Activated naive CD8-positive, alpha-beta T cell treated with anti-CD3 and anti-CD28 coated beads for 36 hours (primary cell): ENCODE measurements at places on chromosomes 12 and 14. TPM values are rescaled to one million over a fixed set of nuclear protein-coding genes. Genes with fewer than 3 reads are reported as not detected.

GRCh38 chr12:31590642-31591379 is at the start of gene DENND5B:
Gene DENND5B (minus strand): TSS chr12:31591136. CDS start chr12:31590832, 304 bp downstream.
- H3K27me3 ChIP-seq, result peaks cover 58% of the 10 kb centered on the region
- peak within 1 kb of the TSS; percentile 77 for H3K4me3 ChIP-seq
- peaks cover 5% of the 10 kb centered on the region for H3K36me3 ChIP-seq
- DNase-seq, result peak; percentile 40

DNA sequence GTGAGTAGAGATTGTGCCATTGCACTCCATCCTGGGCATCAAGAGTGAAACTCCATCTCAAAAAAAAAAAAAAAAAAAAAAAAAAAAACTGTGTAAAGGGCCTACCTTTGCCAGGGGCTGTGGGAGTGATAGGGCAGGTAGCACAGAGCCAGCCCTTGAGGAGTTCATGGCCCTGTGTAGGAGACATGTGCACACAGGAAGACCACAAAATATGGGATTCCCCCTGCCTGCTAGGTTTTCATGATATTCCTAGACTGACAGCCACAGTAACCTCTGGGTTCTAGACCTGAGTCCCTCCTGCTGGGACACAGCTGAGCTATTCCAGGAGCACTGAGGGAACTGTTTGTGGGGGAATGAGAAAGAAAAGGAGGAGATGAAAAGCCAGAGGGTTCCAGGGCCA is 8.3 kb upstream of the SPTSSA start:
- no peaks in the 10 kb centered on the region for H3K27me3 ChIP-seq
- no peak for DNase-seq
- H3K27ac ChIP-seq, result no peak overlapping the region

DNA sequence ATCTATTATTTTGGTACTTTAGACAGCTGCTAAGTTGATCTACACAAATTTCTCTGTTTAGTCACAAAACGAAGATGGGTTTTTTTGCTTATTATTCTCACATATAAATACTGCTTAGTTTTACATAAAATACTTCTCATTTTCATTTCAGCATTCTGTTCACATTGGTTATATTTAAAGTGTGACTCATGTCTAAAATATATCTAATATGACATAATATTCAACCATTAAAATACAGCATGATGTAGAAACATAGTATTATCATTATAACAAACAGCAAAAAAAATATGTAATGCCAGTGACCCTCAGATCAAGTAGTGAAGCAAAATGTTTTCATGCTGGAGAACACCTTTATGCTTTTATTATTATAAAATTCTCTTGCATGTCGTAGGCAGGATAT is 63.7 kb downstream of the SH2B3 start:
- no peak overlapping the region for H3K27ac ChIP-seq
- H3K4me1 ChIP-seq, result peaks cover 6% of the 10 kb centered on the region
- no peaks in the 10 kb centered on the region for H3K27me3 ChIP-seq
- H3K4me3 ChIP-seq, result no peak overlapping the region

GRCh38 chr12:91180582-91181395 is 1.8 kb downstream of the DCN start:
- no peak overlapping the region for H3K27ac ChIP-seq
- H3K27me3 ChIP-seq, result peaks cover 7% of the 10 kb centered on the region
- DNase-seq, result no peak
- H3K36me3 ChIP-seq, result no peaks in the 10 kb centered on the region
- peaks cover 3% of the 10 kb centered on the region for H3K4me1 ChIP-seq

GRCh38 chr12:90080616-90081015 is 372.0 kb upstream of the ATP2B1 start:
- DNase-seq, result no peak
- H3K27ac ChIP-seq, result no peak overlapping the region
- H3K4me1 ChIP-seq, result peaks cover 26% of the 10 kb centered on the region
- H3K36me3 ChIP-seq, result no peaks in the 10 kb centered on the region

DNA sequence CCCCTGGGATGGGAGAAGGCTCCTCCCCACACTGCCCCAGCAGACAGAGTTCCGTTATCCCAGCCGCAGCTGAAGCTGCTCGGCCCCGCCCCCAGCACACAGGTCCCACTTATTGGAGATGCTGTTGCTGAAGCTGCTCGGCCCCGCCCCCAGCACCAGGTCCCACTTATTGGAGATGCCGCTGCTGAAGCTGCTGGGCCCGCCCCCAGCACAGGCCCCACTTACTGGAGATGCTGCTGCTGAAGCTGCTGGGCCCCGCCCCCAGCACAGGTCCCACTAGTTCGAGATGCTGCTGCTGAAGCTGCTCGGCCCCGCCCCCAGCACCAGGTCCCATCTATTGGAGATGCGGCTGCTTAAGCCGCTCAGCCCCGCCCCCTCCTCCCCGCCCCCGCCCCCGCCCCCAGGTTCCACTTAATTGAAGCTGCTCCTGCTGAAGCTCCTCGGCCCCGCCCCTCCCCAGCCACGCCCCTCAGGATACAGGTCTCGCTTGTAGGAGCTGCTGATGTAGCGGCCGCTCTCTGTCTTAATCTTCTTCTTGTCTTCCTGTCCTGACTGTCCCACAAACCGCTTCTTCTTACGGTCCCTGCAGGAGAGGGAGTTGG is 12.0 kb downstream of the CFAP73 start:
- H3K27me3 ChIP-seq, result no peaks in the 10 kb centered on the region
- no peak overlapping the region for H3K4me3 ChIP-seq
- DNase-seq, result peak; percentile 35
- H3K36me3 ChIP-seq, result peaks cover 20% of the 10 kb centered on the region
- peaks cover 6% of the 10 kb centered on the region for H3K4me1 ChIP-seq

Gene DNAJC22
- total RNA-seq, result not detected

DNA sequence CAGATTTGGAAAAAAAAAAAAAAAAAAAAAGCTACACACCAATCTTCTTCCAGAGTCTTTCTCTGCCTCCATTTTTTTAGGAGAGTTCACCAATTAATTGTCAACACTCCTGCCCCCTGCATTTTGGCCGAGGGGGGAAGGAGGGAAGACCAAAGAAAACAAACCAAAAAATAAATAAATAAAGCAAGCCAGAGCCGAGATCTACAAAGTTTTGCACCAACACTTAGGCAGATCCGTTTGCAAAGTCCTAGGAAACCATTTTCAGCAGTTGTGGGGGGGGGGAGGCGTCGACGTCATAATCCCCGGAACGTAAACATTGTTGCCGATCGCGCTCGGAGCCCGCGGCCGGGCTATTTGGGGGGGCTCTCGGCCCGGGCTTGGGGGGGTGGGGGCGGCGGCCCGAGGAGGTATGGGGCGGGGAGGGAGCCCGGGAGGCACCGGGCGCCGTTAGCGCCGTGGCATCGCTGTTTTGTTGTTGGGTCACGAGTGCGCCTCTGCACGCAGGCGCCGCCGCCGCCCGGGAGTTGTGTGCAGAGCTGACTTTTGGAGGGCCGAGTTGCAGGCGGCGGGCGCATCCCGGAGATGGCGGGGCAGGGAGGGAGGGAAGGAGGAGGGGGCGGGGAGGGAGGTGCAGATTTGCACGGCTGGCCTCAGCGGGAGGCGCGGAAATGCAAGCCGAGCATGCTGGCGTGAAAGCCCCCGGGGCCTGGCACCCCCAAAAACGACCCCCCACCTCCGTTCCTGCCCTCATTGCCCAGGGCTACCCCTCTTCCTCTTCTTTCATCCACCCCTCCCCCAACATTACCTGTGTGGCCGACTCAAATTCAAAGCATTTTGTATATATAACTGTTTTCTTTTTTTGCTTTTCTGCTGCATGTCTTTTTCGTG is 598 bp downstream of the KDM2B start:
- no peaks in the 10 kb centered on the region for H3K27me3 ChIP-seq
- peaks cover 27% of the 10 kb centered on the region for H3K4me1 ChIP-seq
- H3K4me3 ChIP-seq, result peak overlapping the region; percentile 92
- H3K36me3 ChIP-seq, result no peaks in the 10 kb centered on the region
- peak; percentile 73 for DNase-seq

DNA sequence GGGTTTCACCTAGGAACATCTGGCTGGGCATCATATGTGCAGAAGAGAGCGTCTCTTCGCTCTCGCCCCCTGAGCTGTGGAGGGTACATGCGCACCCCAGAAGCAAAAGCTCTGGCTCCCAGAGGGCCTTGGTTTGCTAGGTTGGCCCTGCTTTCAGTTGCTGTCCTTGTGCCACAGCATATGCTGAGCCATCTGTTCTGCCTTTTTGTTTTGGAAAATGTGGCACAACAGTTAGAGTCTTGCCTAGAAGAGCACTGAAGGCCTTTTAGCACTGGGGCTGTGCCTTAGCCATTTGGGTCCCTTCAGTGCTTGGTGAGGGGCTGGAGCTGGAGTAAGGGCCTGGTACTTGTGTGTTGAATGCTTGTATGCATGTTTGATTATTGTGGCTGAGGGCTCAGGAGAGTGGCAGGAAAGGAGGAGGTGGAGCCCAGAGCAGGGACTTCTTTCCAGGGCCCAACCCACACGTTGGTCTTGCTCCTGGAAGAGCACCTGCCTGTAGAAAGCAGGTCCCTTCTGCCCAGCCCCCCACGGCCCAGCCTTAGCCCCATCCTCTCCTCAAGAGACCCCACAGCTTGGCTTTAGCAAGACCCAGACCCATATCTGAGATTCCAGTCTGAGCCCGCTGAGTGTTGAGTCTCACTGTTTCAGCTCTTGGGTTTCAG is 113.7 kb downstream of the SLC25A47 start:
- DNase-seq, result no peak
- no peak overlapping the region for H3K4me3 ChIP-seq
- H3K36me3 ChIP-seq, result no peaks in the 10 kb centered on the region
- H3K27me3 ChIP-seq, result no peaks in the 10 kb centered on the region

Gene ACSS3
- not detected for total RNA-seq

Gene NXPH4
- total RNA-seq, result 0.19 TPM

DNA sequence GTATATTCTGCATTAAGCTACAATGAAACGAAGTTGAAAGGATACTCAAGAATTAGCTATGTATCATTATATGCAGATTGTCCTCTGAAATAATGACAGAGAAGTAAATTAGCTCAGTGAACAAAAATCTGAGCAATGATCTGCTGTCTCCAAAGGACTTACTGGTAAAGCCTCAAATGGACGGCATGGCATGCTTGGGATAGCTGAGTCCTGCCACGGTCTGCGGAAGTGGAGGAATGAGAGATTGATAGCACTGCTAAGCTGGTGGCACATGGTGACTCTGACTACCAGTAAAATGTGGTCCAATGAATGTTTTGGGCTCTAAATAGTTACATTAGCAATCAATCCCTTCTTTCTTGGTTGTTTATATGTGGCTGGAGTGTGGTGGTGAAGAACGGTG is 3.7 kb upstream of the DENND5B start:
- DNase-seq, result no peak
- peaks cover 42% of the 10 kb centered on the region for H3K27me3 ChIP-seq
- H3K4me1 ChIP-seq, result peaks cover 6% of the 10 kb centered on the region
- H3K27ac ChIP-seq, result no peak overlapping the region

DNA sequence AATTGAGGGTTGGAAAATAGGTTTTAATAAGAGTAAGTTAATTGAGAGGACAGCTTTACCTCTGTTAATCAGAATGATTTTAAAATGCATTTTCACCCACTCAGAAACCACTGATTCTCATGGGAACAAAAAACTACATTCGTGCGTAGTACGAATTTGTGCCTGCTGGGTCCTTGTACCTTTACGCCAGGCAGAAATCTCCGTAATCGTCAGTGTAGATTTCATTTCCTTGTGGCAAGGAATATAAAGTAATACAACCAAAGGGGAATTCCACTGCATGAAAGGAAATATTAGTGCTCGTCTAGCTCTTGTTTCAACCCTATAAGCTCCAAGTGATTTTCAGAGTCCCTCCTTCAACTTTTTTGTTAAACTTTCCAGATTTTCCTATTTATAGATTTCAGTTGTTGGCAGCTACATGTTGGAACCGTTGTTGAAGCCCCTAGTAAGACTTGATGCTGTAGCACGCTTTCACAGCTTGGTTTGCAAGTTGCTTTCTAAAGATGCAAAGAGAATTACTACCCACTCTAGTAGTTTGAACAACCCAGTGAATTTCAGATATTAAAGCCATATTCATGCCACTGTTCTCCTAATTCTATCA is 90.6 kb downstream of the ETV6 start:
- H3K36me3 ChIP-seq, result peaks cover 11% of the 10 kb centered on the region
- H3K27me3 ChIP-seq, result no peaks in the 10 kb centered on the region
- no peak overlapping the region for H3K4me3 ChIP-seq
- DNase-seq, result no peak
- H3K4me1 ChIP-seq, result peaks cover 14% of the 10 kb centered on the region
- H3K27ac ChIP-seq, result no peak overlapping the region

Gene KIF5A
- total RNA-seq, result 1.7 TPM

DNA sequence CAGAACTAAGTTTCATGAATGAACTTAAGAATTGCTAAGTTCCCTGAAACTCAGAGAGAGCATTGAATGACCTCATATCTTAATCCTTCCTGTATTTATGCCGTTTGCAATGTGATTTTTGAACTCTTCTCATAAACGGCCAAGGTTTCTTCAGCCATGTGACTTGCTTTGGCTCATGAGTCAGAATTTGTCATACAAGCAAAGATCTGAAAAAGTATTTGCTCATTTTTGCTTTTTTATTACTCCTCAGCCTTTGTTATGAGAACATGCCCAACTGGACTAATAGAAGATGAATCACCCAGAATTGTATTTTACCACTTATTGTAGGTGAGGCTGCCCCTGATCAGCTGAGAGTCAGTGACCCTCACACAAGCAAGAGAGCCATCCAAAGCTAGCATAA is 693.8 kb downstream of the BCL11B start:
- no peak overlapping the region for H3K4me3 ChIP-seq
- H3K4me1 ChIP-seq, result peaks cover 5% of the 10 kb centered on the region
- no peaks in the 10 kb centered on the region for H3K36me3 ChIP-seq
- no peaks in the 10 kb centered on the region for H3K27me3 ChIP-seq
- no peak for DNase-seq

DNA sequence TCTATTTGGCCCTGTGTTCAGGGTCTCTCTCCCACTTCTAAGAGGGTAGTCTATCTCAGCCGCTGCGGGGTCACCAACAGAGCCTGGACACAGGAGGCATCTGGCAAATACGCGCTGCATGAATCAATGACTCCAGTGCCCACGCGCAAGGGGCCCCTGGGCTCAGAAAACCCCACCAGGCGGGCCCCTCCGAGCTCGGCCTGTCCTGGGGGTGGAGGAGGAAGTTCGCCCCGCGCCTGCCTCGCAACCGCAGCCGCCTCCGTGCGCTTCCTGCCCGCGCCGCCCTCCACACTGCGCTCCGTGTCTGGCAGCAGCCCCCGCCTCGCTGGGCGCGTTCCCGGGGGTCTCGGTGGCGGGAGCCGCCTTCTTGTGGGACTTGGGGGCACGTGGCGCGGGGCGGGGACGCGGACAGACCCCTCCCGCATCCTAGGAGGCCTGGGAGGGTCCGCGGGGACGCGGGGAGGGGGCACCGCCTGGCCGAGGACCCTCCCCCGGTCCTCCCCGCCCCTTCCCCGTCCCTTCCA is 811 bp upstream of the FBRSL1 start:
- no peaks in the 10 kb centered on the region for H3K27me3 ChIP-seq
- H3K4me1 ChIP-seq, result peaks cover 51% of the 10 kb centered on the region
- peak overlapping the region; percentile 82 for H3K27ac ChIP-seq
- H3K36me3 ChIP-seq, result peaks cover 2% of the 10 kb centered on the region
- H3K4me3 ChIP-seq, result peak overlapping the region; percentile 76
- DNase-seq, result peak; percentile 75

DNA sequence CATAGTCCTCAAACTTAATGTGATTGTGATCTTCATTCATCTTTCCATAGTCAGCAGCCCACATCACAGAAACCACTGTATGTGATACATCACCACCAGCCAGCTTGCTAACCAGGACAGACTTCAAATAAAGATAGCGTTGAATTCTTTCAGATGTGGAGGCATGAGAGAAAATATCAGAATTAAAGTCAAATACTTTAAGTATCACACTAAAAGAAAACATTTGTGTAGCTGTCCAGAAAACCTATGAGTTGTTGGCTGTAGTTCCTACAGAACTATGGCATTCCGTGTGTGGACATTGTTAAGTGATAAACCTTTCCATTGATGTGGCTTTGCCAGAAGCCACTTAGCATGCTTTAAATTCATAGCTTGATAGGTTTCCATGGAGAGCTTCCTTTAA is 105.1 kb downstream of the LLPH start:
- no peak overlapping the region for H3K27ac ChIP-seq
- no peak overlapping the region for H3K4me3 ChIP-seq
- peaks cover 26% of the 10 kb centered on the region for H3K27me3 ChIP-seq
- no peaks in the 10 kb centered on the region for H3K36me3 ChIP-seq
- no peak for DNase-seq
